ENCODE measurements at places on chromosomes 2 and 18.

DNA sequence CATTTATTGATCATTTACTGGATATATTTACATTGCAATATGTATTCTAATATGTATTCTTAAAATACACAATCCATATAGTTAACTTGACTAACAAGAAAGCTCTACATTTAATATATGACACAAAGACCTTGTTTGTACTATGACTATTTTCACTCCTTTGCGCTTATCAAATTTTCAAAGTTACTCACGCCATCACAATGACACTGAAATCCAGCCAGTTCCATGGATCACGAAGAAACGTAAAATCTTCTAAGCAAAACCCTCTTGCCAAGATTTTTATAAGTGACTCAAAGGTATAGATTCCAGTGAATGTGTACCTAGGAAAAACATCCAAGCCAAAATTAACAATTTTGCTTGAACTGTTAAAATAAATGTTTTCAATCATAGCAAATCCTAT, 39.6 kb downstream of the SCN3A start:
- no peak for DNase-seq

GRCh38 chr2:237271698-237272652, 142.0 kb downstream of the COL6A3 start:
- no peak for DNase-seq

GRCh38 chr2:21001225-21001946, 42.5 kb downstream of the APOB start:
- no peak for DNase-seq

GRCh38 chr2:27856386-27856785, 33.8 kb downstream of the RBKS start:
- DNase-seq, result no peak

- no peak for DNase-seq
Observed at GRCh38 chr2:58054264-58054663, 7.7 kb downstream of the VRK2 start.

DNA sequence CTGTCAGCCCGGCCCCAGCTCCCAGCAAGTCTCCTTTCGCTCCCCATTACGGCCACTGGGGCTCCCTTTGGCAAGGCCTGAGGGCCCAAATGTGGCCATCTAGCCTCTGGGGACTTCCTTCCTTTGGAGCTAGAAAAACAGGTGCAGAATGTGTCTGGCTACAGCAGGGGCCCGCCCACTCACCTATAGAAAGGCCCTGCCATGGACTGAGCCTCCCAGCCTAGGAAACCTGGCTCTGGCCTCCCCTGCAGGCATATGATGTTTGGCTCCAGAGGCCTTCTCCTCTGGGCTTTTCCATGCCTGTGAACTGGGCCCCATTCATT, 55.3 kb upstream of the ALPP start:
- no peak for DNase-seq

- DNase-seq, result no peak
Observed at GRCh38 chr2:71419145-71419544, 34.2 kb upstream of the DYSF start.

DNA sequence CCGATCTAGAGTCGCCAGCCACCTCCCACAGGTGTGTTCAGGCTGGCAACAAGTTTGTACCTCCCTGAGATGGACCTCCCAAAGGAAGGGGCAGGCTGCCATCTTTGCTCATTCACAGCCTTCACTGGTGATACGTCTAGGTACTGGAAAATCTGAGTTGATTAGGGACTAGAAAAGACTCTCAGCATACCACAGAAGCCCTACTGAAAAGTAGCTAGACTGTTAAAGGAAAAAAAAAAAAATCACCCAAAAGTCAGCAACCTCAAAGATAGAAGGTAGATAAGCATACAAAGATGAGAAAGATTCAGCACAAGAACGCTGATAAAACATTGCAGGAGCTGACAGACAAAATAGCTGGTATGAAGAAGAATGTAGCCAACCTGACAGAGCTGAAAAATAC, 128.6 kb upstream of the WDR75 start:
- no peak for DNase-seq

DNA sequence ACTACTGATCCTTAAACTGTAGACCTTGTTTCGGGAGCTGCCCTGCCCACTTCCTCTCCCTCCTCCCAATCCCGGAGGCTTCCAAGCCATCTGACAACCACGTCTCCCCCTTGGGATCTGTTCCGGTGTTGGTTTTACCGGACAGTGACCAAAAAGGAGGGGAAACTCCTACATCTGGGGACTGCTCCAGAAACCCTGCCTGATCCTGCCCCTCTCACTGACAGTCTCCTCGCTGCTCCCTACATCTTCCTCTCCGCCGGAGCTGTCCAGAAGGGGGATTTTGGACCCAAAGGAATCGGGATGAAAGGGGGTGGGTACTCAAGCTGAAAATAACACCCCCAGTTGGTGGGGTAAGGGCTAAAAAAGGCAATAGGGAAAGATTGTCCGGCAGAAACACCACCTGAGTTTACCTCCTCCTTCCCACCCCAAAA, 1.5 kb downstream of the INO80D start:
- peak; percentile 37 for DNase-seq

GRCh38 chr2:112317303-112318158, 42.1 kb downstream of the ZC3H6 start:
- DNase-seq, result no peak

DNA sequence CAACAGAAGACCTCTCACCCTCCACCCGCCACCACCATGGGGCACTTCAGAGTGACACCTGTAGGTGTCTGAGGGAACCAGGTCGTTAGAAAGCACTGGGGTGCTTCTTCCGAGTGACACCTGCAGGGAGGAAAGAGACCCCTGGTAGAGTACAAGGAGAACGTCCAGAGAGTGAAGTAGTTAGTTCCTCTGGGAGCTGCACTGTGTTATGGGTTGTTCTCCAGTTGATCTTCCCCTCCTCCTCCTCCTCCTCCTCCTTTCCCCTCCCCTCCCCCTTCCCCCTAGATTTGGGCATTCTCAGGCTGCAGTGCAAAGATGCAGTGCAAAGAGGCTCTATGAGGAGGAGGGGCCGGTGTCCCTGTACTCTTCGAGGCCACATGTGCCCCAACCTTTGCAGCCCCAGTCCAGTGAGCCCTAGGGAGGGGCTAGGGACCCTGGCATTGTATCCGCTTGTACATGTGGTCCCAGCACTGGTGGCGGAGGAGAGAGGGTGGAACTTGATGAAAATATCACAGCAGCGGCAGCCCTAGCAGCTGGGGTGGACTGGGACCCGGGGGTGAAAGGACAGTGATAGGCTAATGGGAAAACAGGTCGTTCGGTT, 850 bp downstream of the DNAJB2 start:
- no peak for DNase-seq

GRCh38 chr2:10228611-10229365, 73.9 kb upstream of the HPCAL1 start:
- no peak for DNase-seq

GRCh38 chr2:226932443-226932842, 96.6 kb downstream of the RHBDD1 start:
- DNase-seq, result no peak

All from activated naive CD4-positive, alpha-beta T cell treated with anti-CD3 and anti-CD28 coated beads, Interleukin-2, amount 10 ng/mL, durations not matched to agents 7 days and 5 days (primary cell).